ENCODE measurements at places on chromosomes 13 and 19. TPM values are rescaled to one million over a fixed set of nuclear protein-coding genes. Genes with fewer than 3 reads are reported as not detected.
A peak's percentile ranks its signal among the peaks of the same experiment; 100 is the strongest.

The C19orf73 gene
- 0.94 TPM for total RNA-seq

The ENOX1 gene
- 2.2 TPM for total RNA-seq

The DDX39A gene
- total RNA-seq, result 53.9 TPM

The ZNF726 gene
- not detected for total RNA-seq

The ZNF416 gene
- total RNA-seq, result 7.9 TPM

The HSPB6 gene
- 431 TPM for total RNA-seq

The FFAR2 gene
- 0.52 TPM for total RNA-seq

The ZNF728 gene
- 0.11 TPM for total RNA-seq

The IGLON5 gene
- total RNA-seq, result 0.67 TPM

The LPAR6 gene
- 23.5 TPM for total RNA-seq

DNA sequence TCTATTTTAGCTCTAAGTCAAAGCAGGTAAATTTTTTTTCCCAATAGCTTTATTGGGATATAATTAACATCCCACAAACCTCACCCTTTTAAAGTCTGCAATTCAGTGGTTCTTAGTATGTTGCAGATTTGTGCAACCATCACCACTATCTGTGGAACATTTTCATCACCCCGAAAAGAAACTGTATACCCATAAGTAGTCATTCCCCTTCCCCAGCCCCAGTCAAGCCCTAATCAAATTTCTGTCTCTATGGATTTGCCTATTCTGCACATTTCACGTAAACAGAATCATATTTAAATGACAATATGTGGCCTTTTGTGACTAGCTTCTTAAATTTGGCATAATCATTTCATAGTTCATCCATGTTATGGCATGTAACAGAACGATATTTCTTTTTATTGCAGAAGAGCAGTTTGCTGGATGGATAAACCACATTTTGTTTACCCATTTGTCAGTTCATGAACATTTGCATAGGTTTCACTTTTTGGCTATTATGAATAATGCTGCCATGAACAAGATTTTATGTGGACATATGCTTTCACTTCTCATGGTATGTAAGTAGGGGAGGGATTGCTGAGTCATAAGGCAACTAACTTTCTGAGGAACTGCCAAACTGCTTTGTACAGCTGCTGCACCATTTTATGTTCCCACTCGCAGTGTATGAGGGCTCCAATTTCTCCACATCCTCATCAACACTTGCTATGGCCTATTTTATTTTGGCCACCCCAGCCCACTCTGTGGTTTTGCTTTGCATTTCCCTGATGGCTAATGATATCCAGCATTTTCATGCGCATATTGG is 10.9 kb downstream of the SLC46A3 start:
- DNase-seq, result no peak
- no peaks in the 10 kb centered on the region for H3K36me3 ChIP-seq
- no peaks in the 10 kb centered on the region for H3K27me3 ChIP-seq
- no peak overlapping the region for H3K4me3 ChIP-seq

- H3K4me3 ChIP-seq, result no peak overlapping the region
- no peaks in the 10 kb centered on the region for H3K27me3 ChIP-seq
- no peaks in the 10 kb centered on the region for H3K36me3 ChIP-seq
- H3K27ac ChIP-seq, result peak overlapping the region; percentile 82
- peak; percentile 94 for DNase-seq
These were observed 17.6 kb downstream of the RANBP3 start for GRCh38 chr19:5960005-5961001.

- H3K27me3 ChIP-seq, result no peaks in the 10 kb centered on the region
- no peak for DNase-seq
- H3K4me1 ChIP-seq, result no peaks in the 10 kb centered on the region
- no peak overlapping the region for H3K4me3 ChIP-seq
- H3K27ac ChIP-seq, result no peak overlapping the region
- H3K36me3 ChIP-seq, result no peaks in the 10 kb centered on the region
These were observed 332.2 kb downstream of the OXGR1 start for GRCh38 chr13:96662036-96662435.

Measured in adrenal gland (tissue), 19 donors.